Placental pericyte (primary cell): ENCODE measurements at places on chromosomes 12 and 14. TPM values are rescaled to one million over a fixed set of nuclear protein-coding genes. Genes with fewer than 3 reads are reported as not detected.

The AMDHD1 gene
- 0.14 and 0.22 TPM in 2 replicates for total RNA-seq

The KRT73 gene
- not detected in 2 replicates for total RNA-seq

The MYF5 gene
- not detected in 2 replicates for total RNA-seq

The P2RX2 gene
- total RNA-seq: not detected in 2 replicates

The RPS6KL1 gene
- 1.4 and 2.2 TPM in 2 replicates for total RNA-seq

The CLEC6A gene
- total RNA-seq: not detected in 2 replicates
